ENCODE measurements at places on chromosomes 5 and 9.

DNA sequence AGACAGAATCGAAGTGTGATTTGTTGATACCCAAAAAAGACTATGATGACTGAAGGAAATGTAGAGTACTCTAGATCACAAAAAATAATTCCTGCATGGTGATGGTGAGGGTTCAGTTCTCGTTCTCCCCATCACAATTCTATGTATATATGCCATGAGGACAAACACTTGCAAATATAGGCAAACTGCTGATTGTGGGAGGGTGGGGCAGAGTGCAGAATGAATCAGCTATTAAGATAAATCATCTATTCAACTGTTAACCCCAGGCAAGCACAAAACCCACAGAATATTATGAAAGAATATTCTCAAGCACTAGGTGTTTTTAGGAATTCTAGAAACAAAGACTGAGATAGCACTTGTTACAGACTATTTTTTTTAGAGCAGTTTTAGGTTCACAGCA is 13.9 kb upstream of the UBLCP1 start:
- no peak for DNase-seq

DNA sequence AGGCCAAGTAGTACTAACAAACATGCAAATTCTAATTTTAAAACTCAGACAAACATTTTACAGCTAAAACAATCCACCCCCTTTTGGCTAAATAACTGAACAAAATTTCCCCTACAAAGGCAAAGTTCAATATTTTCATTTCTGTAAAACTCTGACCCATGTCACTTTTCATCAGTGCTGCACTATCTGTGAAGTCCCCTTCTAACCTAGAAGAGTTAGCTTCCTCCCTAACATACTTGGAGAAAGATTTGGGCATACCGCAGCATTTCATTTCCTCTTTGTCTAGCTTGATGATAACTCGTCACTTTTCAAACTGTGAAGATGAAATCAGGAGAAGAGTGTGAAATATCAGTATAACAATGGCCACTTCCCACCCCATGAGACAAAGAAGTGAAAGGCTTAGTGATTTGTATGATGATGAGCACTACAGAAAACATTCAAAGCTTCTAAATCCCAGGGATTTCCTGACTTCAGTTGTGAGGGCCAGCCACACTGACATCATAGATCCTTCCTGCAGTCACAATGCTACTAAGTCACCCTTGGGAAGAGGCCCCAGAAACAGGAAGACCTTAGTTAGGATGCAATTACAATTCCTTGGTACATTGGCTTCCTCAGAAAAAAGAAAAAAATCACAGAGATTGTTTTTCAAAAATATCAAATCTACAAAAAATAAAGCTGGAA is at the start of gene FAM81B:
TSS of gene FAM81B (plus strand) at position 555 of the 681 bp plus-strand sequence. CDS start at position 579, 24 bp downstream.
- no peak for DNase-seq

DNA sequence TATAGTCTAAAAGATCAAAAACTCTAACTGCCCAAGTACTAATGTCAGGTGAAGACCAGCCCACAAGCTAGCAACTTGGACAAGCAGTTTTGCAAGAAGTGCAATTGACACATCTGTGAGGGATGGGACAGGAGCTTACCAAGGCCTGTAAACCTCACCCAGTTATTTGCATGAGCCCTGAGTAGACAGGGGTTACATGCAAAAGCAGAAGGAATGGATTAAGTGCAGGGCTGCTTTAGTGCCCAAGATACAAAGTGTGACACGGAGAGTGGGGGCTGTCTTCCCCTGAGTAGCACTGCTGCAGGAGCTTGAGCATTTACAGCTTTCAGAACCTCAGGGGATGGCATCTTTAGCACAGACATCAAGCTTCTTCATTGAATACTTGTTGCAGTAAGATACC is 286.7 kb downstream of the ELAVL2 start:
- no peak for DNase-seq

DNA sequence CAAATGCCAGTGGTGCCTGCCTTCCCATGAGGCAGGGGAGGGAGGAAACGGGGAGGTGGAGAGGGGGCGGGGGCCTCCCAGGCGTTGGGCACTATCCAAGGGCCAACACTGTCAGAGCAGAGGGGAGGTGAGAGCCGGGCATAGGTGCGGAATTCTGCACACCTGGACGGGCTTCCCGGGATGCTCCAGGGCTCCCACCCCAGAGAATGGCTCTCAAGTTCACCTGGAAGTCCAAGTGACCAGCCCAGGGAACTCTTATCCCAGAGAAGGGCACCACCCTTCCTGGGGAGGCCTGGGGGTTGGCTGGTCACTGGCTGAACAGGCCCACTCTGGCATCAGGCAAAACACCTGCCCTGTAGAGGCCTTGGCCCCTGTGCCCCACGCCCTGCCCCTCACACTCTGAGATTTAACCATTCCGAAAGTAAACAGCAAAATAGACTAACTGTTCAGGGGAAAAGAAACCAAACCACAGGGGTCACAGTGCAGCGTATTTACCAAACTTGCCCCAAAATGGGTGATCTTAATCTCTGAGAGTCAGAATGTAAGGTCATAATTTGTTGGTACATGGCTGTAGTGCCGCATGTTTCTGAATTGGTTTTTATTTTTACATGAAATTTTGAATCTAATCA is 2.7 kb downstream of the CSF2 start:
- no peak for DNase-seq

GRCh38 chr5:96067251-96067650 is 105.6 kb upstream of the ELL2 start:
- DNase-seq = no peak

DNA sequence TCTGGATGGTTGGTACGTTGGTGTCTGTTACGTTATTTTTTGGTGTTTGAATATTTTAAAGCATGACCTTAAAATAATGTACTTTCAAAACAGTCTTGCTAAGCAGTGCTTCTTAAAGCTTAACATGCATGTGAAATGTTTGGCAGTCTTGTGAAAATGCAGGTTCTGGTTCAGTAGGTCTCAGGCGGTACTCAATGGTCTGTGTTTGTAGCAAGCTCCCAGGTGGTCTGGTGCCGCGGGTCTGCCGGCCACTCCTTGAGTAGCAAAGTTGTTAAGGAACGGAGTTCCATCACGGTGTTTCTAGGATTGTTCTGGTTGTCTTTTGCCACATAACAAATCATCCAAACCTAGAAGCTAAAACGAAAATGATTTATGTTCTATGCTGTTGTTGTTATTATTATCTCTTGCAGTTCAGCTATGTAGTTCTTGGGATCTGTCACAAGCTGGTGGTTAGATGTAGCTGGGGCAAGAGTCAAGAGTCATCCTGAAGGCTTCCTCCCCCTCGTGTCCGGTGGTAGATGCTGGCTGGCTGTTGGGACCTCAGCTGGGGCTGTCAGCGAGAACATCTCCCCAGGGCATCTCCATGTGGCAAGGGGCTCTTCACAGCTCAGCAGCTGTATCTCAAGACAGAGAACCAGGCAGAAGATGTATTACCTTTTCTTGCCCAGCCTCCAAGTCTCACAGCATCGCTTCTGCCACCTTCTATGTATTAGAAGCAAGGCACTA is 186.8 kb downstream of the PALM2AKAP2 start:
- no peak for DNase-seq

GRCh38 chr9:91248707-91249106 is 113.0 kb downstream of the AUH start:
- DNase-seq = no peak

GRCh38 chr9:98977246-98977714 is 33.6 kb downstream of the COL15A1 start:
- no peak for DNase-seq

GRCh38 chr5:4359847-4360246 is 764.2 kb downstream of the IRX1 start:
- DNase-seq = no peak

GRCh38 chr5:107776922-107777740 is 106.4 kb upstream of the EFNA5 start:
- DNase-seq = no peak

Measured in AG20443 (cell line).